Common myeloid progenitor, CD34-positive (primary cell): ENCODE measurements at places on chromosomes 13 and 19.

DNA sequence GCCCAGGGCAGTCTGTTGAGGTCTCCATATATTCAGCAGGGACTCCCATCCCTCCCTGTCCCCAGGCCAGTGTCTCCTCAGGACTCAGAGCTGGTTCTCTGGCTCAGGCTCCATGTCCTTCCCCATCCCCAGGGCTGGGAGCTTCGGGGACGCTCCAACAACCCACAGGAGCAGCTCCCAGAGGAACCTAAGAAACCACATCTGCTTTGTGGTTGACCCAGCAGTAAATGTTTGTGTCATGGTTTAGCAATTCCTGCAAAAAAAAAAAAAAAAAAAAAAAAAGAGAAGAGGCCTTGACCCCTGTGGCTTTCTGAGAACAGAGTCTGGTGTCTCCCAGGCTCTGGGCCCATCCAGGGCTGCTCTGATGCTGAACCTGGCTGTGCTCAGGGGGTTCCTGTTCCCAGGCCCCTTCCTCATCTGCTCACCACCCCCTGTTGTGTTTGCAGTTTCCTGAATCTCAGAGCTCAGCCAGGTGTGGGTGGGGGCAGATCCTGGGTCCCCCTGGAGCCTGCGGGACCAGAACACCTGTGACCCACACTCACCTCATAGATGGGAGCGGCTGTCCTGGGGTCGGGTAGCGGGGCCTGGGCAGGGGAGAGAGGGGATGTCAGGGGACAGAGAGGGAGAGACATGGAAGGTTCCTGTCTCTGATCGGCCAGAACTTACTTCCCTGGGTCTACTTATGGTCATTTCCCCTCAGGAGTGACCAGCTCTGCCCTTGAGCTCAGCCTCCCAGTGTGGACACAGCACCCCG is 25.2 kb upstream of the CEACAM1 start:
- peak; percentile 38 for DNase-seq

- DNase-seq: no peak
Observed at GRCh38 chr13:40101708-40102359, 446.4 kb downstream of the COG6 start.

- DNase-seq: no peak
Observed at GRCh38 chr13:75136151-75136550, 345.8 kb downstream of the TBC1D4 start.

DNA sequence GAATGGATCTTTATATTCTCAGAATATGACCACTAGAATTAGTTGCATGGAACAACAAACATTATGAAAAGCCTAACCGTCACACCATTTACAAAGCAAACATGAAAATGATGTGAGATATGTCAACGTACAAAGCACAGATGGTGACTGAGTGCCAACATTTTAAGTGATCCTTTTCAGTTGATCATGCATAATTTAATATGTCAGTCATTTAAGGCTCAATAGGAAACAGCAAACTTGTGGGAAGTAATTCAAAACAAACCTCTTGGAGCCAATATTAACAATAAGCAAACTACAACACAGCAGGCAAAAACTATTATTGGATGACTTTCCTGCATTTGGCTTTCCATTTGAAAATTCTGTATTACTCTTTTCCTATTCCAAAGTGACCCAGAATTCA is 277.6 kb downstream of the SLITRK6 start:
- DNase-seq: no peak

- DNase-seq: no peak
Observed at GRCh38 chr13:42524487-42525034, 49.4 kb upstream of the TNFSF11 start.

GRCh38 chr13:29568731-29569130 is 26.8 kb downstream of the SLC7A1 start:
- DNase-seq: no peak

GRCh38 chr19:1136201-1136600 is 32.4 kb downstream of the GPX4 start:
- DNase-seq: no peak

DNA sequence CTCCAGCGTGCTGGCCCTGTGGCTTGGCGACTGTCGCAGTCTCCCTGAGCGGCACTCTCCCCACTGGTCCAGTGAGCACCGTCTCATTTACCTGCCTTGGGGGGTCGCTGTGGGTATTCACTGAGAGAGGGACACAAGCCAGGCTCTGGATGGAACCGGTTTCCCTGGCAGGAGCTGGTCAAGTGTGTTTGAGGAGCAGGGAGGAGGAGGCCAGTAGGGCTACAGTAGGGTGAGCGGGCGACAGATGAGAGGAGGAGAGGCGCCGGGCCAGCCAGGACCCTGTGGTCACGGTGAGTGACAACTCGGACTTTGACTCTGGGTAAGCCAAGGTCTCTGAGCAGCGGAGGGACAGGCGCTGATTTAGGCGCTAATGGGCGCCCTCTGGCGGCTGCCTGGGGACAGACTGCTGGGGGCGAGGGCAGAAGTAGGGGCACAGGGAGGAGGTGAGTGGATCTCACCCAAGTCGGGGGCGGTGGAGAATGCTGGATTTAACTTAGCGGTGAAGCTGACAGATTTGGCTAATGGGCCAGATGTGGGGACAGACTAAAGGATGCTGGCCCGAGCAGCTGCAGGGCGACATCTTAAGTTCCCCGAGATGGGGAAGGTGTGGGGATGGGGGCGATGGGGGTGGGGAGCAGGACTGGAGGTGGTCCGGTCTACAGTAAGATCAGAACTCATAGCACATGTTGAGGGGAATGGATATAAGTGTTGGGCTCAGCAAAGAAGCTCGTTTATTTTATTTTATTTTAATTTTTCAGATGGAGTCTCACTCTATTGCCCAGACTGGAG is 4.7 kb upstream of the PRMT1 start:
- DNase-seq: peak; percentile 77

DNA sequence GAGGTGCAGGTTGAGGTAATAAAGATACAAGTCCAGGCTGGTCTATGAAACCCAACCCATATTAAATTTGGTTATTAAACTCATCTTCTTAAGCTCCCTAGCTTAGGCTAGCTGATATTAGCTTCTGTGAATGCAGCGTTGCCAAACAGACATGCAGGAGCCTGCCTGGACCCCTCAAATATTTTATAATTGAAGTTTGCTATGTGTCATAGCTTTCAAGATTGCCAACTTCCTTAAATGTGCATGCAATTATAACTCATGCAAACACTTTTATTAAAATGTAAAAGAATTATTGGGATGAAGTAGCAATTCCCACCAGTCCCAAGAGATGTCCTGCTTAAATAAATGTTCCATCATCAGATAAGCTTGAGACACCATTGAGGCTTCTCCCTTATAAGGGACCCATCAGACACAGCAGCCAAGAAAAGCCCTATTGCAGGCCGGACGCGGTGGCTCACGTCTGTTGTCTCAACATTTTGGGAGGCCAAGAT is 51.3 kb downstream of the MBNL2 start:
- no peak for DNase-seq

- DNase-seq: peak; percentile 36
Observed at GRCh38 chr13:64397701-64398100, 2832.4 kb downstream of the PCDH9 start.

GRCh38 chr19:3073931-3074595 is 11.8 kb upstream of the TLE5 start:
- DNase-seq: peak; percentile 48

- DNase-seq: no peak
Observed at GRCh38 chr19:3658004-3658869, 31.6 kb upstream of the CACTIN start.

DNA sequence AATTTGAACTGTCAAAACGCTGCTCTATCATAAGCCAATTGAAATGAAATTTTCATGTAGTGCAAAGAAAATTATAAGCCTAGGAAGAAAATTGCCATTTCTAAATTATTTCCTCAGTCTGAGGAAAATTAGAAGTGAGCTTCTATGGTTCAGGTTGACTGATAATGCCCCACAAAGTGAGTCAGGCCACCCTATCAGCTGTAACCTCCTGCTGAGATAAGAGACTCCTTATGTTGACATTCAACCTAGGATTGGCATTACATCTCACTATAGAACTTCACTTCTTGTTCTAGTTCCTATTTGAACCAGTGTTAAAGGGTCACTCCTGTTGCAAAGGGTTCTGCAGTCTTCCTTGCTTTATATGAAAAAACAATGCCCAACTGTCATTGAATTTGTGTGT is 32.6 kb upstream of the RFC3 start:
- DNase-seq: peak; percentile 53

DNA sequence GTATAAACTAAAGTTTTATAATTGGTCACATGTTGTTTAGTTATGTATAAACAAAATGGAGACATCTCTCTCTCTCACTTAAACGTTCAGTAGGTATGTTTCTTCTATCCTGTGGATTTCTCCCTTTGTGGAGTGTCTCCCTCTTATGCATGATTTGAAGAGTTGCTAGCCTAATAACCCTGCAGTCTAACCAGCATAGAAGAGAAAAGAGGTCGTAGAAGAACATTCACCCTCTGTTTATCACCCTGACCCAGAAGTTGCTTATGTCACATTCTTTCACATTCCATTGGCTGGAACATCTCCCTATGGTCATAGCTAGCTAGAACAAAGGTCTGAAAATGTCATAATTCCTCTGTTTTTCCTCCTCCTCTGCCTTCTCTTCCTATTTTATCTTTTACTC is 176.8 kb upstream of the PCDH20 start:
- DNase-seq: no peak

GRCh38 chr13:35057858-35058257 is 115.8 kb downstream of the NBEA start:
- DNase-seq: no peak

GRCh38 chr13:48790966-48791365 is 137.2 kb downstream of the CYSLTR2 start:
- DNase-seq: no peak

- no peak for DNase-seq
Observed at GRCh38 chr19:56301886-56302620, 12.6 kb downstream of the ZSCAN5A start.

DNA sequence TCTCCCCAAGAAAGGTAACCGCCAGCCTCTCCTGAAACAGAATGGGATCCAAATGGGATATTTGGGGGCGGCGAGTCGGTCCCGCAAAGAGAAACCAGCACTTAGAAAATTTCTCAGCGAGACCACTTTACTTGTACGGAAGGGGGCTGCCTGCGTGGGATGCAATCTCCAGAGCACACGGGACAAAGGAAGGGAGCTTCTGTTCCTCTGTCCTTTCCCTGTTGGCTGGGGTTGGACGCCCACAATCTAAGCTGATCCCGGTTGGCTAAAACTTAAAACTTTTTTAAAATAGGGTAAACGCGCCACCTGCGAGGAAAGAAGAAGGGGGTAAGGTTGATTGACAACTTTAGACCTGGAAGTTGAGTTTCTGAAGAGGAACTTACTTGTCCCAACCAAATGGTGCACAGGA is 826 bp upstream of the BSG start:
- peak; percentile 66 for DNase-seq

DNA sequence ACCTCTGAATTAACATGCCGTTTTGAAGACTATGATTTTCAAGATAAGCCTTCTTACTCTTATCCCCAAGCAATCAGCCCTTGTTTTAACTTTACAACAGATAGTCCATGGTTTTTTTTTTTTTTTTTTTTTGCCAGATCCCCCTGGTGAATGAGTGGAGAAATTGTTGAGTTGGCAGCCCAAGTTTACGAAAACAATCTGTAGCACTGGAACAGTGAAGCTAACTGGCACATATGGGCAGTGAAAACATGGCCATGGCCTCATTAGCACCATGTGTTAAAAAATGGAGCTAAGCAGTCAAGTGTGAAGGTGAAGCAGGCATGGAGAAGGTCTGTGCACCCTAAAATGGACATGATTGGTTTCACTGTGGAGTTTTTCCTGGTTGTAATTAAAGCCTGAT is 812.1 kb upstream of the MIR17HG start:
- no peak for DNase-seq

DNA sequence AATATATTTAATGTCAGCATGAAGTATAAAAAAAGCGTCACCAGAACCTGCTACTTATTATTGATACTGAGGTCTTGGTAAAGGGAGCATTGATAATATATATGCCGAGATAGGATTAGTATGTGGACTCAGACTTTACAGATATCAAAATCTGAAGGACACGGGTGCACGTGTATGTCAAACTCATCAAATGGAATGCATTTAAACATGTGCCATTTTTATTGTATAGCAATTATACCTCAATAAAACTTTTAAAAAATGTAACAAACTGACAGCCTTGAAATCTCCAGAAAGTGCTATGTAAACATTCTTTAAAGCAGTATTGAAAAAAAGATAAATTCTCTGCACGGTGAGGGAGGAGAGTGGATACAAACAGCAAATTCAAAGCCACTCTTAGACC is 157.9 kb downstream of the RNF17 start:
- DNase-seq: no peak

DNA sequence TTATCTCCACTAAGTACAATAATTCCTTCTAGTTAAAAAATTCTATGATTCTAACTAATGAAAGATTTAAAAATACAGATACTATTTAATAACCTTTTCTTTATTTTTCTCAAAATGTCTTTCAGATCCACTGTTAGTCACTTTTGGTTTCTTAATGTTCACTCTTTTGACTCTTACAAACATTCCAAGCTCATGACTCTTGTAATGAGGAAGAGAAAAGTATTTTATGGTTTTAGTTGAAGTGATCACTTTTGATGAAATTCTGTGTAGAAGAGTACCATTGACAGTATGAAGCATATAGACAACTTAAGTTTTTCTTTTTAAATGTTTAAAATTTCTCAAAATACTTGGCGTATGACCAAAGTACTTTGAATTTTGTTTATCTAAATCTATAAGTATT is 27.8 kb downstream of the COG3 start:
- no peak for DNase-seq

- no peak for DNase-seq
Observed at GRCh38 chr19:15136234-15136954, 29.2 kb downstream of the SYDE1 start.

DNA sequence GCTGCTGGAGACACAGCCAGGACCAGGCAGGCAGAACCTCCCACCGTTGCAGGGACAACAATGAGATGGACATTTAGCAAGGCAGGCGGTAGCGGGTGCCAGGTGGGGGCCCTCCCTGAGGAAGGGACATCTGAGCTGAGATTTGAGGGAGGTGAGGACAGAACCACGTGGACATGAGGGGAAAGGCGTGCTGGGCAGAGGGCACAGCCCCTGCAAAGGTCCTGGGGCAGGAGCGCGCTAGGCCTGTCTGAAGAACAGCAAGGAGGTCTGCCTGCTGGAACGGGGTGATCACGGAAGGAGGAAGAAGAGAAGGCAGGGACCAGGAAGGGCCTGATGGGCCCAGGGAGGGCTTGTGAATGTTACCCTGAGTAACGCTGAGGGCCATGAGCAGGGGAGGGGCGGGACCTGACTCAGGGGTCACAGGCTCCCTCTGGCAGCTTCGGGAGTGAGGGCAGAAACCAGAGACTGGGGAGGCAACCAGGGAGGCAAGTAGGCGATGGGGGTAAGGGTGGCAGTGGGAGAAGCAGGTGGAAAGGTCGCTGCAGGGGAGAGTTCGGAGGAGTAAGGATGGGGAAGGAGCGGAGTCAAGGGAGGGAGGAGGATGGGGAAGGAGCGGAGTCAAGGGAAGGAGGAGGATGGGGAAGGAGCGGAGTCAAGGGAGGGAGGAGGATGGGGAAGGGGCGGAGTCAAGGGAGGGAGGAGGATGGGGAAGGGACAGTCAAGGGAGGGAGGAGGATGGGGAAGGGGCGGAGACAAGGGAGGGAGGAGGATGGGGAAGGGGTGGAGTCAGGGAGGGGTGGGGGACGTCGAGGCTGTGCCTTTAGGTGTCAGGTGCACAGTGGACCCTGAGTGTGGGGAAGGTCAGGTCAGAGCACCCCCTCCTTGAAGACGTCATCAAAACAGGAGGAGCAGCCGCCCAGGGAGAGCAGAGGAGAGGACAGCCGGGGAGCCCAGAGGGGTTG is 15.7 kb upstream of the B3GNT3 start:
- peak; percentile 75 for DNase-seq
